ENCODE measurements at places on chromosomes 12 and 14.

DNA sequence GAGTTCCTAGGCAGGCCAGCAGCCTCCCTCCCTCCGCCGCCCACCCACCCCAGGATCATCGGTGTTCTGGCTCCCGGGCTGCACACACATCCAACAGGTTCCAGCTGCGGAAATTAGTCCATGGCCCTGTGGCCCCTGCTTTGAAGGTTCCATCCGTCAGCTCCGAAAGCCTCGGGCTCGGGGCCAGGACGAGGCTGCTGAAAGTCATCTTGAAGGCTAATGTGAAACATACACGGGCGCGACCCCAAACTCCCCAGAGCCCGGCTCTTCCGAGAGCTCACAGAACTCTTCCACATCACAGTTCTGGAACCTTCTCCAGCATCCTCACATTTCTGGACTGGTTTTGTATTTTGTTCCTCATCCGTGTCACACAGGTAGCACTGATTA is 19.8 kb downstream of the KDM2B start:
- no peak for DNase-seq

GRCh38 chr14:89493877-89494634 is 77.0 kb upstream of the FOXN3 start:
- no peak for DNase-seq

DNA sequence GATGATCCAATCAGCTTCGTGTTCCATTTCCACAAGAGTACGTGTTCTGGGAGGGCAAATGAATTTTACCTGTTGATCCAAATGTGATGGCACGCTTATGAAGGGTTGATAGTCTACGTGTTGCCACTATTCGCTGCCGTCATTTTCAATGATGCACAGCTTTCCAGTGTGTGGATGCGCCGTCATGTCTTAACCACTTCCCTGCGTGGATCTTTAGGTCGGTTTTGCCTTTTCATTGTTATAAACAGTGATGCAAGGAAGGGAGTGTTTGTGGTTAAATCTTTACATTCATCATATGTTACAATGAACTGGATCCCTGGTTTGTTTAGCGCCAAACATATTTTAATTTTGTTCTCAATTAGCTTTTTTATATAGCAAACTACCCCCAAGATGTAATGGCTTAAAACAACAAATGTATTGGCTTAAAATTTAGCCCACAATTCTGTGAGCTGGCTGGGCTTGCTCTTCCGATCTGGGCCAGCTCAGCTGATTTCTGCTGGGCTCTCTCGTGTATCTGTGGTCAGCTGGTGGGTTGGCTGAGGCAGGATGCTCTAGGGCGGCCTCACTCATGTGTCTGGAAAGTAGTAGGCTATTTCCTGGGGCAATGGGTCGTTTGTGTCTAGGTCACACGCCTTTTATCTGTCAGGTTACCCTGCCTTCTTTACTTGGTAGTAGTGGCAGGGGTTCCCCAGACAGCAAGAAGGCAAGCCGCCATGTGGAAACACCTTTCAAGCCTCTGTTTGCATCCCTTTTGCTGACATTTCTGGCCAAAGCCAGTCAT is 176.7 kb downstream of the CRADD start:
- no peak for DNase-seq

GRCh38 chr14:65866448-65866847 is 453.9 kb downstream of the FUT8 start:
- DNase-seq = no peak

- no peak for DNase-seq
Measured at GRCh38 chr12:76766161-76766560, 2.2 kb downstream of the ZDHHC17 start.

DNA sequence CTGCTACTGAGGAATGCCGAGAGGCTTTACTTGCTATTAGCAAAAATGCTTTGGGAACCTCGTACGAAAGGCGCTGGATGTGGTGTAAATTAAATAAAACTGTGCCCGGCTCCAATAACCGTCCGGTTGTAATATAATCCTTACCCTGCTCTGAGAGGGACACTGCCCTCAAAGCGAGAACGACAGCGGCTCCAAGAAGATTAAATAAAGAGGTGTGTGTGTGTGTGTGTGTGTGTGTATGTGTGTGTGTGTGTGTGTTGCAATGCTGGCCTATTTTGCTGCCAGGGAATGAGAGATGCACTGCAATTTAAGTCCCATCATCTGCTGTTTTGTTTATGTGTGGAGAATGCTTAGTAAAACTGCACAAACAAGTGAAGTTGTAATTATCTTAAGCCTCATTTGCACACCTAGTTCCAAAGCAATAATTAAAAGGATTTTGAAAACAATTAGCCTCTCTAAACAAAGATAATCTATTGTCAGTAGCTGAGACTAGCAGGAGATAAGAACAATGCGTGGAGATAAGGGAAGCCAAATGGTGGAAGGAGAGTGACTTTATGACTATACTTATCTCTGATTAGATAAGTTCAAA is 1.2 kb upstream of the SIX1 start:
- DNase-seq = no peak

- DNase-seq = no peak
Measured at GRCh38 chr12:26157001-26157400, 32.2 kb upstream of the BHLHE41 start.

- no peak for DNase-seq
Measured at GRCh38 chr14:69349091-69349777, 48.9 kb downstream of the ERH start.

DNA sequence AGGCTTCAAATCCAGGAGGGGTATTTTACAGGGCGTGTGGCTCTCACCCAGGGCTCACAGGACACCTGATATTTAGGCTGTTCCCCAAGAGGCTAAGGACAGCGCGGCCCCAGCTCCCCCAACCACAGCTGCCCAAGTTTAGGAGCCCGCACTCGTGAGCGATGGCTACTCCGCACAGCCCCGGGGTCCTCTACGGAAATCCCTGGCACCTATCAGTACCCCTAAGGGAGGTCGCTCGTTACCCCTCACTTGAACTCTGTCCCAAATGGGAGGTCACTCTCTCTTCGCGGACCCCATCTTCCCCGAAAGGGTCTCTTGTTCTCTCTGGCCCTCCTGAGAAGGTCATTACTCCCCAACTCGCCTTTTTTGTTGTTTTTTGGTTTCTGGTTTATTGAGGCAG is 708 bp upstream of the P2RX4 start:
- DNase-seq = no peak

DNA sequence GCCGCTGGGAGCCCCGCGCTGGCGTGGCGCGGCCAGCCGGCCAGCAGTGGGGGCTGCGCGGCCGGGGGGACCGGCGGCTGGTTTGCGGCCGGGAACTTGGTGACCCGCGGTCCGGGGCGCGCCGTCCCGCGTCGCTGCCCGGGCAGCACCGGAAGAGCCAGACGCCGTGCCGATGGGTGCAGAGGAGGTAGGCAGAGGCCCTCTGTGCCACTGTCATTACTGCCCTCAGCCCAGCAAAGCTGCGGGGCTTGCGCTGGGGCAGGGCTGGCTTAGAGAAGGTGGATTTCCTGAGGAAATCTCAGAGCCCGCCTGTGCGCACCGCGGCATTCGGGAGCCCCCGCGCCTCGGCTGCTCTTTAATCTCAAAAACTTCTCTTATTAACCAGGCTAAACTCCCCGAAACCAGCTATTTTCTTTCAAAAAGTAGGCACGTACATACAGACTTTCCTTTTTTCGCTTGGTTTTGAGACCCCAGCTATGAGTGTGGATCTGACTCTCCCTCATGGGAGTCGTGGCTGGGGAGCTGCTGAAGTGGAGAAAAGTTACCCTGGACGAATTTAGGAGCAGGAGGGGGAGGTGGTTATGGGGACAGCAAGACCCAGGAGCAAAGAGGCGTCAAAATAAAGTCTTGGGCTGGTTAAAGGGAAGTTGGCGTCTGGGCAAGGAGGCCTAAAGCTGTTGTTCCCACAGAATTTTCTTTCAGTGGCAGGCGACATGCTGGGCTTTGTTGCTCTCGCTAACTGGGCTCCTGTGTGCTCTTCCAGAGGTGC is 802 bp downstream of the SUSD6 start:
- peak; percentile 32 for DNase-seq

DNA sequence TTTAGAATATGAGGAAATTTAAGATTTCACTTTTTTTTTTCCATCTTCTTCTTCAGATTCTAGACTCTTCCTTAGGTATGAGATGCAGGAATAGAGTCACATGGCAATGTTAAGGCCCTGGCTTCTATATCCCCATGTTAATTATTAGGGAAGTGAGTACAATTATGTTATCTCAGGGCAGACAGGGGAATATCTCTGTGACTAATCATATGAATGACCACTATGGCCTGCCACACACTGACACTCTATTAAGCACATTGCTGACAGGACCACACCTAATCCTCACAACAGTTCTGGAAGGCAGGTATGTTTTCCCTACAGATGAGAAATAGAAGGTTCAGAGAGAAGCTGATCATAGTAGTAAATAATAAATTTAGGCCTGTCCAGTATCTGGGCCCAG is 69.4 kb upstream of the PTPRQ start:
- no peak for DNase-seq

GRCh38 chr14:44438221-44438620 is 68.9 kb downstream of the FSCB start:
- no peak for DNase-seq

GRCh38 chr12:58086006-58086405 is 144.6 kb downstream of the ATP23 start:
- DNase-seq = no peak

- no peak for DNase-seq
Measured at GRCh38 chr14:31968107-31968810, 108.8 kb upstream of the ARHGAP5 start.

GRCh38 chr12:90331262-90331661 is 622.6 kb upstream of the ATP2B1 start:
- no peak for DNase-seq

- no peak for DNase-seq
Measured at GRCh38 chr12:52618216-52618615, at the start of gene KRT73. TSS of gene KRT73 (minus strand) at chr12:52618559. CDS start at chr12:52618524, 35 bp downstream.

- no peak for DNase-seq
Measured at GRCh38 chr14:64202716-64203115, 91.5 kb downstream of the ESR2 start.

GRCh38 chr12:131021154-131021541 is 67.4 kb downstream of the ADGRD1 start:
- no peak for DNase-seq

DNA sequence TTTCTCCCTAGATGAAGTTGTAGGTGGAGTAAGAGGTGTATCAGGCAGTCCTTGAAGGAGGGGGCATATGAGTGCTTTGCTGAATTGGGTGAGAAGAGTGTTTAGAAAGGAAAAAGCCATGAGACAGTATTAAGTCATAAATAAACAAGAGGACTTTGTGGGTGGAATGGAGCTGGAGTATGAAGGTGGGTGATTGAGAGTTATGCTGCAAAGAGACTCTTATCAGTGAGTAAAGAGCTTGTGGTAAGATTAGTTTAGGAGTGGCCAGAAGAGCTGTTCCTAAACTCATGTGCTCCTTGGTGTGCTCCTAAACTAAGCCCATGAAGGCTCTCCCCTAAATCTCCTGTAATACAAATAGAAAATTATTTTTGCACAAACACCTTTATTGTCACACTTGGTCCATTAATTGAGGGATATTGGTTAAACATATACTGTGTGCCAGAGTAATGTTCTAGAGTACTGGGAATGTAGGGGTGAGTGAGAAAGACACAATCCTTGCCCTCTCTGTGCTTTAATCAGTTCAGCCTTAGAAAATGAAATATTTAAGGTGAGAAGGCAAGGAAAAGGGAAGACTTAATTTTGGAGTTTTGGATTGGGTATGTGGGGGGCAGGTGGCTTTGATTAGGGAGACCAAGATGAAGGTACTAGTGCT is 9.8 kb downstream of the CHPT1 start:
- DNase-seq = no peak

DNA sequence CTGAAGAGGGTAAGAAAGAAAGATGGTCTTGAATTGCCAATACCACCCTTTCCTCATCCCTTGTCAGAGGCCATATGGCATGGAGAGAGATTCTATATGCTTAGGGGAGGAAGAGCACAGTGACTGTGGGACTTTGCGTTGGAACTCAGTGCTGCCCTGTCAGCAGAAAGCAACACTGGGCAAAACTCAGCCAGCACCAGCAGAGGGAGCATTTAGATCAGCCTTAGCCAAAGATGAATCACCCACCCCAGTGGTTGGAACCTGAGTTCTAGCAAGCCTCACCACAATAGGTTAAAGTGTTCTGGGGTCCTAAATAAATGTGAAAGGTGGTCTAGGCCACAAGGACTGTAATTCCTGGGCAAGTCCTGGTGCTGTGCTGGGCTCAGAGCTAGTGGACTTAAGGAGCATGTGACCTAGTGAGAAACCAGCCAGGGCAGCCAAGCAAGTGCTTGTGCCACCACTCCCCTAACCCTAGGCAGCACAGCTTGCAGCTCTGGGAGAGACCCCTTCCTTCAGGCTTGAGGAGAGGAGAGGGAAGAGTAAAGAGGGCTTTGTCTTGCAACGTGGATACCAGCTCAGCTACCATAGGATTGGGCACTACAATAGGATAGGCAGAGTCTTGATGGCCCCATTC is 11.4 kb upstream of the BCAT1 start:
- no peak for DNase-seq

DNA sequence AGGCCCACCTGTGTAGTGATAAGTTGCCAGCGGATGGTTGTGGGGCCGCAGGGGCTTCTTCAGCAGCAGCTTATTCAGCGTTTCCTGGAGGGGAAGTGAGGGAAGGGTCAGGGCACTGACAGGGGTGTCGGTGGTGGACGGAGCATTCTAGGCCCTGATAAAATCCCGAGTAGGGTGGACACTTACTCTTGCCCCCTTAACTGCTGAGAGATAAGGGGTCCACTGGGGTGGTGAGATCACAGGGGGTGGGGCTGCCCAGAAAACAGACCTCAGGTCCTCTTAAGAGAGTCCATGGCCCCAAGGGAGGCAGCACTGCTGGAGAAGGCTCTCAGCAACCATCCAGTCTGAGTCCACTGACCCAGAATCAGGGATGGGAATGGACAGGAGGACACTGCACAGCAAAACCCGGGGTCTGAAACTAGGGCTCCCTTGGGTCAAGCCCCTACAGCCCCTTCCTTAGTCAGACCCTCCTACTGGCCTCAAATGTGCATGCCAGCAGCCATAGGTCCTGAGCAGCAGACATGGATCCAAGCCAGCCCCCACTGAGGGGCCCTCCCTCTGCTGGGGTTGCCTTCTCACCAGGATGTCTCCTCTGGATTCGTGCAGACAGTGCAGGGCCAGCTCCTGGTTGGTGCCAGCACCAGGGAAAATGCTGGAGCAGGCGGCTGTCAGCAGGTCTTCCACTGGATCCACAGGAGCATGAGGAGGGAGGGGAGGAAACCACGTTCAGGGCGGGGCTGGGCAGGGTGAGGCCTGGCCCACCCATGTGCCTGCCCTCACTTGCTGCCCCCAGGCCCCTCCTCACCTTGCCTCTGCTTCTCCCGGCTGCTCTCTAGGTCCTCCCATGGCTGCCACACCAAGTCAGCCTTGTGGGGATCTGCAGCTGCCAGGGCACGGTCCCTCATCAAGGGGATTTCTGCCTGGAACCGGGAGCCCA is 12.1 kb upstream of the PNMA1 start:
- DNase-seq = no peak

- no peak for DNase-seq
Measured at GRCh38 chr12:1790444-1790843, 29.9 kb upstream of the LRTM2 start.

DNA sequence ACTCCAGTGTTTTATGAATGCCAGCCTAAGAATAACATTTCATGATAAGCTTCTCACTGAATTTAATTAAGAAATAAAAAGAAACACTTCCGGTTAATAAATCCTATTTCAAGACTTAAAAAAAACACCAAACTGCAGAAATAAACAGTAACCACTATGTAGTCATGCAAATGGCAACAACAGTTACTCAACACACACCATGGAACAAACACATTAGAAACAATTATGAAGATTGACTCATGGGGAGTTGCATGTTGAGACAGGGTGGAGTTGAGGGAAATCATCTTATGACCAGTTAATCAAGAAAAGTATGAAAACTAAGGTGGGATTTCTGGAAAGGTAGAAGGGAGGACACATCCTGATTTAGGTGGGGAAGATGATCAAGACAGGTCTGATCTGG is 52.7 kb downstream of the PLBD1 start:
- DNase-seq = no peak

- DNase-seq = no peak
Measured at GRCh38 chr12:30878024-30878423, 48.5 kb upstream of the TSPAN11 start.

All from activated T-helper 1 cell treated with anti-CD3 and anti-CD28 coated beads, Interleukin-2, amount 50 U/mL, for 16 hours (primary cell).